ENCODE measurements at places on chromosomes 11 and 22.

GRCh38 chr11:64827451-64827839 lies 17.0 kb downstream of the CDC42BPG start:
- no peak for DNase-seq

GRCh38 chr11:115874843-115875242 lies 370.6 kb upstream of the CADM1 start:
- DNase-seq, result no peak

DNA sequence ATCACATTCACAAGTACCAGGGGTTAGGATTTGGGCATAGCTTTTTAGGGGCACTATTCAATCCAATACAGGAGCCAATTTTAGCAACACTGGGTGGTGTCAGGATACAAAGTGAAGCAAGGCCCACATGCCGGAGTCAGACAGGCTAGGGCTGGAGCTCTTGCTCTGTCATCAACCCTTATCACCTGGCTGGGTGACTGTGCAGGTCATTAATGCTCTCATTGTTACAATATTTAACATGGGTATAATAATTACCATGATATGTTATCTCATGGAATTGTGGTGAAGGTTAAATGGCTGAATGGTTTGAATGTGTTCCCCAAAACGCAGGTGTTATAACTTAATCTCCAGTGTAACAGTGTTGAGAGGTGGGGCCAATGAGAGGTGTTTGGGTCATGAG lies 143.3 kb upstream of the THY1 start:
- DNase-seq, result no peak

- no peak for DNase-seq
Observed at GRCh38 chr22:32603651-32604540, 129.3 kb downstream of the FBXO7 start.

GRCh38 chr11:97516688-97517087 lies 1126.9 kb downstream of the JRKL start:
- DNase-seq, result no peak
